ENCODE measurements at places on chromosomes 1 and 21.

DNA sequence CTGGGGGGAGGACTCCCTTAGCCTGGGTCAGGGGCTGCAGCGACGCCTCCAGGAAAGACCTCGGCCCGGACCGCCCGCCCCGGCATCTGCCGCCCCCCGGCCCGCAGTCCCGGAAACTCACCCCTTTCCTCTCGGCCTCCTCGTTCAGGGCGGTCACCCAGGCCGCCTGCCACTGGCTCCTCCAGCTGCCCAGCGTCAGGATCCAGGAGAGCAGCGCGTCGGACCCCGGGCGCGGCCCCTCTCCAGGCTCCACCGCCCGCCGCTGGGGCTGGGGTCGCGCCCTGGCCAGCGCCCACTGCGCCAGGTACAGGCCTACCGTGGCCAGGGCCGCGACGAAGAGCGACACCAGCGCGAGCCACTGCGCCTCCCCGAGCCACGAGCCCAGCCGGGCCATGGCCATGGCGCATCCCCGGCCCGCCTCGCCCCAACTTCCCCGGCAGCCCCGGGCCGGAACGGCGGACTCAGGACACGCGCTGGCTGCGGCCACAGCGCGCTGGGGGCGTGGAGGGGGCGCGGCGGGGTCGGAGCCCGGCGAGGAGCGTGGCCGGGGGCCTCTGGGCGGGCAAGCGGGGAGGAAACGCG lies 478 bp downstream of the C2CD2 start:
- no peak for DNase-seq

GRCh38 chr1:247347477-247348222 lies 16.0 kb upstream of the ZNF496 start:
- DNase-seq, result no peak

DNA sequence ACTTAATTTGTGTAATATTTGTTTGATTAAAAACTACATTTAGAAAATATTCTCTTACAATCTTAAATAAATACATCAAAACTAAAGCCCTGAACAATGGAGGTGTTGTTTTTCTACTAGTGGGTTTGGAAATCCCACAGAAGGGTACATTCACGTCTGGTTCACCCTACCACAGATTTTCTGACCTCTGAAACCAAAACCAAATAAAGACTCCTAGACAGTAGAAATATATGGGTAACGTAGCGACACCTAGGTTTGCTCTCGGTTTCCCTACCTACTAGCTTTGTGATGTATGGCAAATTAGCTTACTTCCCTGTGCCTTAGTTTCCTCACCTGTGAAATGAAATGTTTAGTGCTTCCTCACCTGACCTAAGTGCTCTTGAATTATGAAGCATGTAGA lies 312.6 kb downstream of the DPYD start:
- DNase-seq, result no peak

- DNase-seq, result no peak
Measured at GRCh38 chr21:46062471-46063211, 35.3 kb upstream of the COL6A2 start.

DNA sequence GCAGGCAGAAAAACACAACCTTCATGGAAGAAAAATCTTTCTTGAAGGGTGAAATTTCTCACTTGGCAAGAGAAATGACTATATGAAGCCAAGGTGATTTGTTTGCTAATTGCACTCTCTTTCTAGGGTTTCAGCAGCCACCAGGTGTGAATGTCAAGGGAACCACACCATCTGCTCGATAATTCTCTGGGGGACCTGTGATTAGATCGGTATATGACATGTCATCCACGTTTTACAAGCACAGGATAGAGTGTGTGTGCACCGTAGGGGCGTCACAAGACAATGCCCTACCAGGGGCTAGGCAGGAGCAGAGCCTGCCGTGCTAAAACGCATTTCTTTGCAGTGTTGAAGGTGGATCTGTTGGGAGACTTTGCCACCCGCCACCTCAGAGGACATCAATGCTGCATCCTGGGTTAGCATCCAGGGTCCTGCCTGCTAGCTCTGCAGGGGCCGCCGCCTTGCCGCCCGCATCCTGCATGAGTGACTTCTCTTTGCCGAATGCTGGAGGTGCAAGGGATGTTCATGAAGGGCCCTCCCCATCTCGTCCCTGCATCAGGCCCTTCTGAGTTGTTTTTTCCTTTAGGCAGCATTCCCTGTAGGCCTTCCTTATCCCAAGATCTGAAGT lies 37.8 kb upstream of the CCSAP start:
- no peak for DNase-seq

- no peak for DNase-seq
Measured at GRCh38 chr21:33755354-33755753, 113.1 kb downstream of the ITSN1 start.

DNA sequence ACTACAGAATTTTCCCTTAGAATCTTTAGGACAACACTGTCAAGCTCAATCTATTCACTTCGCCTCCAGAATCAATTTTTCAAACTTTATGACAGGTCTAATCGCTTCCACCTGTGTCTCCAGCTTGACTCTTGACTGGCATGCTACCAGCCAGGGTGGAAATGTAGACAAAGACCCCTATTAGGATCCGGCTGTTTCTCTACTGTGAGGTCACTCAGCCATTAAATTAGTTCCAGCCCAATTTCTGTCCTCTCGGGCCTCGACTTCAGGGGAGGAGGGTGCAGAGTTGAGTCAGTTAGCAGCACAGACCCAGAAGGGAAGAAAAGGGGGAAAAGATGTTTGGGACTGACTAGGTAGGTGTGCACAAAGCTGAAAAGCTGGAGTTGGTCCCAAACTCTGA lies 78.5 kb downstream of the HLCS start:
- no peak for DNase-seq

DNA sequence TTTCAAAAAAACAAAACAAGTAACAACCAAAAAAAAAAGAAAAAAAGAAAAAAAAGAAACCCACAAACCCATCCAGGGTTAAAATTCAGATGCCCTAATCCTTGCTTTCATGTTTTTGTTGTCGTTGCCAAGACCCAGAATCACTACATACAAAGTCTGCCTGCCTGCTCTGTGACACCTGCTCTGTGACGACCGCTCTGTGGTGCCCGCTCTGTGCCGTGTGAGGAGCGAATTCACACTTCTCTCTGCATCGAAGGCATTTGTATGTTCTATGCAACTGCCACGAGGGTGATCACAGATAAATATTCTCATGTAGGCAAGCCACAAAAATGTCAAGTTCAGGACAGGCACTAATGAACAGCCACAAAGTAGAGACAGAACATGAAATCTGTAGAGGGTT lies 178.6 kb downstream of the SLC45A1 start:
- DNase-seq, result no peak

DNA sequence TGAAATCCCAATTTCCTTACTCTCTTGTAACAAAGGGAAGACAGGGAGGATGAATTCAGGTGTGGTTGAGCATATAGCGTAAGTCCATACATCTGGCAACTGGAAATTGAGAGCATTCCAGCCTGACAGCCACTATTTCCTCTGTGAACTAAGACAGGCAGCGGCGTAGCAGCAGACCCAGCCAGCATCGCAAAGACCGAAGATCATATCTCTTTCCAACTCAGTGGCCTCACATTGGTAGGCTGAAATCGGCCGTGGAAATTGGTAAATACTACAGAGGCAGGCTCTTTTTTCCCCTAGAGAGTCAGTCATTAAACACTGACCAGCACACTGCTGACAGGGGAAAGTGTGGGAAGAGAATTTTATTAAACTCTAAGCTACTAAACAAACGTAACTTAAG lies 43.4 kb downstream of the TARBP1 start:
- no peak for DNase-seq

- DNase-seq, result no peak
Measured at GRCh38 chr1:173555651-173556305, 47.1 kb downstream of the SLC9C2 start.

DNA sequence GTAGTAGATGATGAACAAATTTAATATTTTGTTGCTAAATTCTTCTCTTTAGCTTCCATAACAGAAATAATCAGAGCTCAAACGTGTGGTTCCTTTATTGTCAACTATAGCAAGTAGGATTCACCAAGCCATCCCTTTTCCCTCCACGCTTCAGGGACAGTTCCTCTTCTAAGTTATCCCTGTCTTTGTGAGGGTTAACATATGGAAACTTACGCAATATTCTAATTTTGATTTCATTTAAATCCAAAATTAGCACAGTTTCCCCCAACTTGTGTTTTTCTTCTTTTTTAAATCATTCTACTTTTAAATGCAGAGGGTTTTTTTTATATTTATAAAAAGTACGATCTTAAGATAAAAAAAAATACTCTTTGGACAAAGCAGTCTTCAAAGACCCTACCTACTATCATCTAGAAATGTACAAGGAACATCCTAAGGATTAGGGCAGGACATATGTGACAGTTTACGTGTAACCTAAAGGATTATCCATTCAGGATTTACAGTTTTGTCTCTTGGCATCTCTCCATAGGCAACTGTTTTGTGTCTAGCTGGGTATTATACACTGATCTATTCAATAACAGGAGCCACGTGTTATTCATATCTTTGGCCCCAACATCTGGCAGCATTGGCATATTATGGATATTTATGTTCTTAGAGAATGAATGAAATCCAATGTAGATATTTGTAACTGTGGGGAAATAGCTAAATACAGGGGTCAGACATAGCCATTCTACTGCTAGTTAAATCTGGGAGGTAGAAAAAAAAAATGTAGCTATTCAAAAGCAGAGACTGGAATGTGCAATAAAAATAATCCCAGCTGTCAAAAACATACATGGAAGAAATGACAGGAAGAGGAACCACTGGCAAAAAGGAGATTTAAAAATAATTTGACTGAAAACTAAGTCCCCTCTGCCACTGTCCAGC lies 272.9 kb downstream of the NEGR1 start:
- no peak for DNase-seq

DNA sequence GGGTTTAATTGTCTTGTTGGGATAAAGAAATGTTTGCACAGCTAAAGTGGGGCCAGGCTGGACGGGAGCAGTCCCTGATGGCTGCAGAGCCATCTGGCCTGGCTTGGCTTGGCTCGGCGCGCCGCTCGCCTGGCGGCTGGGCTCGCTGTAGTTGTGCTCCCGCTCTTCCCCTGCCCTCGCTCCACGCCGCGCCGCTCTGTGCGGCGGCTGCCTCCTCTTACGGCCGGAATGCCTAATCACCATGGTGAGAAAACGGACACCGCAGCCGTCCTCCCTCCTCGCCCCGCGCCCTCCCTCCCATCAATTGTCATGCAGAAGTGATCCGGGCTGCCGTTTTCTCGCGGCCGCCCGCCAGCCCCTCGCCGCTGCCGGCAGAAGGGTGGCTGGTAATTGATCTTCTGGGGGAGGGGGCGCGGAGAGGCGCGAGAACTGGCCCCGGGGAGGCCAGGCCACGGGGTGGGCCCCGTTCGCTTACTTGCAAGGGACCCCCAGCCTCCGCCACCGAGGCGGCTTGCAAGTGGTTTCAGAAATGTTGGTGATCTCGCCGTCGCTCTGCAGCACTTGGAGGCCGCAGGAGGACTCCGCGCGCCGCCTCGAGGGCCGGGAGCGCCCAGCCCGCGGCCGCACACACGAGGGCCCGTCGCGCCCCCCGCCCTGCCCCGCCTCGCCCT lies 12.4 kb downstream of the RNF220 start:
- DNase-seq, result peak; percentile 40

DNA sequence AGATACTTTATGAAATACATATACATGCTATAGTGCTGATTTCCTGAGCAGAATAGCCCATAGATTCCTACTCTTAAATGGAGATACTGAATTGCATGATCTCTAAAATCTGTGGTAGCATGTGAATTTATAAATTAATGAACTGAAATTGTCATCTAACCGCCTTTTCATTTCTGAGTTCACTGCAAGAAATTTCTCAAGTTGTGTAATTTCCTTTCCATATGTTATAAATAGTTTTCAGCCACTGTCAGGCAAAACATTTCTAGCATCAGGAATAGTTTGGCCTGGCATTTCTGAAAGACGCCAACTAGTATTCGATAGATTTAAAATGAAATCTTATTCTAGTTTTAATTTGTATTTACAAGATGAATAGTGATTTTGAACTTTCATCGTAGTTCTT lies 310.1 kb downstream of the USH2A start:
- no peak for DNase-seq

DNA sequence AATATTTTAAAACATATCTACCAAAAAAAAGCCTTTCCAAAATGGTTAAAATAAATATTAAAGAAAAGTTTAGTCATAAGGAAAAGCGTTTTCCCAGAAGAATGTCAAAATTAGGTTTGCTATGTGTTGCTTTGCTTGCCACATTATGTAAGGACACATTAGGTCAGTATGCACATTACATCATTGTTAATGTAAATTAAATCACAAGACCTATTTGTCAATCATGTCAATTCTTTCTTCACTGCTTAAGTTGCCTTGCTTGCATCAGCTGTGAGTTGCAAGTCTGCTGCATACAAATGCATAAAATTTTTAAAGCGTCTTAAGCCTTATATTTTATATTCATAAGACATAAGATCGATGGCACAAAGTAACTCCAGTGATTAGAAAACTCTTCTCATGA lies 448.9 kb downstream of the PCP4 start:
- no peak for DNase-seq

GRCh38 chr1:174160109-174160473 lies 771 bp downstream of the RABGAP1L start:
- peak; percentile 50 for DNase-seq

DNA sequence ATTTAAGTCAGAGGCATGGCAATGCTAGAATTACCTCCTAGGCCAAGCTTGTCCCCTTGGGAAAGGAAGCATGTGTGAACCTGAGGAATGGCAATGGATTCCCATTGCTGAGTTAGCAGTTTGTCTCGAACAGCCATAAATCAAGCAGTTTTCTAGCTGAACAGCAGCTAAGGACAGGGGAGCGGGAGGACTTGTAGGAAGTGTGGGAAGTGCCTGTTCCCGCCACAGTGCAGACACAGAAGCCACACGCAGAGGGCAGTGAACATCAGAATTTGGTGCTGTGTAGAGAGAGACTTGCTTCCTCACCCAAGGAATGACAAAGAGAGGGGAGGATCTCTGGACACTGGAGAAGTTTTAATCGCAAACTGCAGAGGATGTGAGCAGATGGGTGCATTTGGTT lies 3.8 kb downstream of the PHGDH start:
- DNase-seq, result no peak

DNA sequence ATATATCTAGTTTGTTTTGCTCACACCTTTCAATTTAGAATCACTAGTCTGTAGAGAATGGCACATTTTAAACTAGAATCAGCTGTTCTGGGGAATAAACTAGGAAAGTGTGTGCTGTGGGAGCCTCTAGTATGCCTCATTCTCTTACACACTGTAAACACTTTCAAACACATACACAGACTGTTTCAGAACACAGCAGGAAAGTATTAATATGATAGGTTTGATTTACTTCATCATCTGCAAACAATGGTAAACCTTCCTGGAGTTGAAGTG lies 67.1 kb upstream of the ABCG1 start:
- DNase-seq, result no peak

DNA sequence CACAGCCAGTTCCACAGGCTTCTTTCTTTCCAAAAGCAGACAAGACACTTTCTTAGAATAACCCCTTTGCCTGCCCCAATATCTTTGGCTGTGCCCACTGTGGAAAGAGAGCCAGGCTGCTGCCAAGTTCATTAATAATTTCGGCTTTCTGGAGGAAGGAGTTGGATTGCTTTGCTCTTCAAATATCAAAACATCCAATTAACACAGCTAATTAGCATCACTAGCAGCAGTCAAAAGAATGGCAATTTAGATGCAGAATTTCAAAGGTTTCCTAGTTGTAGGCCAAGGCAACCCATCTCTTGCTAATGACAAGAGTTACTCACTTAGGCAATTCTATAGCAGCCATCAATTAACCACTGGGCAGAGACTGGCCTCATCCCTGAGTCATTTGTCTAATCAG lies 91.0 kb upstream of the SPATA6 start:
- no peak for DNase-seq
